Kidney glomerular epithelial cell (primary cell): ENCODE measurements at places on chromosomes 5 and 9.

- no peak for DNase-seq
Measured at GRCh38 chr5:57191986-57192385, 18.1 kb downstream of the GPBP1 start.

GRCh38 chr9:71624728-71625127 lies 143.6 kb downstream of the CEMIP2 start:
- no peak for DNase-seq

DNA sequence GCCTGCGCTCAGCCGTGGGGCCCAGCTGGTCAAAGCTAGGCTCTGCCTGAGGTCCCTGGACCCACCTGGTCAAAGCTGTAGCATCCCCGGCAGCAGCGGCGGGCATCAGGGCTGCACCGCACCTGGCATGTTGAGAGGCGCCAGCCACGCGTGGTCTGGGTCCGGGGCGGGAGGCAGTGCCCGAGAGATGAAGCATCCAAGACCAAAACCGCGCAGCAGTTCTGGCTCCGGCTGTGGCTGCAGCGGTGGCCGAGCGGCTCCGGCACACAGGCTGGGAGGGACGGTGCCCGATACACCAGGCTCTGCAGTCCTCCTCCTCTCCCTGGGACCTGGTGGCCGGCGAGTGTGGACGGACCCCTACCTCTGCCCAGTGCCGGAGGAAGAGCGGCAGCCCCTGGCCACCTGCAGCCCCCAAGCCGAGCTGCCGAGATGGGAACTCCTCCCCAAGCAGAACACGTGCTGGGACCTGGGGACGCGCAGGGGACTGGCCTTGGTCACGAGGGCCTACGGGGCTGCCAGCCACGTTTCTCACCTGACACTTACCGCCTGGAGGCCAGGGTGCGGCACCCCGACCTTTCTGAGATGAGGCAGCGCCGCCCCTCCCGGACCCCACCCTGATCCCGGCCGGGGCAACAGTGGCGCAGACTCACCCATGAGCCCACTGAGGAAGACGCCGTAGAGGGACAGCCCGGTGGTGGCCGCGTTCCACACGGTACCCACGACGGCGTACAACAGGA lies 33.0 kb downstream of the SLC9A3 start:
- DNase-seq: no peak

DNA sequence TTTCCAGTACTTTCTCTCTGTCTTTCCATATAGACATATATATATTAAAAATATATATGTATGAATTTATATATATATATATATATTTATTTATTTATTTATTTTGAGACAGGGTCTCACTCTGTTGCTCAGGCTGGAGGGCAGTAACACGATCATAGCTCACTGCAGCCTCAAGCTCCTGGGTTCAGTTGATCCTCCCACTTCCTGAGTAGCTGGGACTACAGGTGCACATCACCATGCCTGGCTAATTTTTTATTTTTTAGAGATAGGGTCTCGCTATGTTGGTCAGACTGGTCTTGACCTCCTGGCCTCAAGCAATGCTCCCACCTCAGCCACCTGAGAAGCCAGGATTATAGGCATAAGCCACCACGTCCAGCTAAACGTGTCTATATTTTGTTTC lies 210.1 kb downstream of the CD180 start:
- DNase-seq: no peak

DNA sequence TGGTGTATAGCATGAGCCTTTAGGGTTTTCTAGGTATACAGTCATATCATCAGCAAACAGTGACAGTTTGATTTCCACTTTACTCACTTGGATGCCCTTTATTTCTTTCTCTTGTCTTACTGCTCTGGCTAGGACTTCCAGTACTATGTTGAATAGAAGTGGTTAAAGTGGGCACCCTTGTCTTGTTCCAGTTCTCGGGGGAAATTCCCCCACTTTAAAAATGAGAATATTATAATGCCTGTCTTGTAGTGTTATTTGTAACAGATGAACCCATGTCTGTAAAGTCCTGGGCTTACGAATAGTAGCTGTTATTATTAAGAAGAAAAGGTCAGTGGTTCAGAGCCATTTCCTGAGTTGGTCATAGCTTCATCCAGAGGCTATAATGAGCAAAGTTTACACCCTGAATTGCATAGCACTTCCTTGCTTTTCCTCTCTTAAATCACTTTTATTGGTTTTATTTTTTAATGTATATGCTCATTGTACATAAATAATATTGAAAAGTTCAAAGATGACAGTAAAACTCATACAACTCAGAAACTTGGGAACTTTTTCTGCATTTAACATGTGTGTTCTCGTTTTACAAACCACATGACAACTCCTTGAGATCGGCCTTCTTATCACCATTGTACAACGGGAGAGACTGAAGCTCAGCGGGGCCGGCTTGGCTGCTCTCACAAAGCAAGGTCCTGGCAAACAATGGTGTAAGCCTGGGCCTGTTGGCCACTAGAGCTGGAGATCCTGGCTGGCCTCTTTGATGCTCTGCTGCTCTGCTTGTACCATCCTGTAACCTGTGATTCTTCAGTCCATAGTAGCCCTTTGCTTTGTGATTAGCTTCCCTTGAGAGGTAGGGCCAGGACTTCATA lies 85.2 kb downstream of the CYFIP2 start:
- DNase-seq: no peak

DNA sequence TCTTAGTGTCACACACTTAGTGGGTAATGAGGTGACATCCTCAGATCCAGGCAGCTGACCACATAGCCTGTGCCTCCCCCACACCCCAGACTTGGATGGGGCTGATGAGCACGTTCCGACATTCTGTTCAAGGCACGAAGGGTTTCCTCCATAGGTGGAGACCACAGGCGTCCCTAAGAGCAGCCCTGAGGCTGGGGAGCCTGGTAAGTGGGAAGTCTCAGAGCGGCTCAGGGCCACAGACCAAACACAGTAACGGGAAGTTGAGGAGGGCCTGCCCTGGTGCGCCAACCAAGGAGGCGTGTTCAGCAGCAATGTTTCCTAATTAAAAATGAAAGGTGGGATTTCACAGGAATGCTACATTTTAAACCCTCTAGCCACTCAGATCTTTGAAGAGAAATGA lies 102.3 kb upstream of the PHYKPL start:
- DNase-seq: no peak

GRCh38 chr5:132821350-132821749 lies 8.2 kb downstream of the SOWAHA start:
- DNase-seq: no peak

GRCh38 chr5:127871503-127872153 lies 168.4 kb downstream of the CCDC192 start:
- DNase-seq: peak; percentile 34

DNA sequence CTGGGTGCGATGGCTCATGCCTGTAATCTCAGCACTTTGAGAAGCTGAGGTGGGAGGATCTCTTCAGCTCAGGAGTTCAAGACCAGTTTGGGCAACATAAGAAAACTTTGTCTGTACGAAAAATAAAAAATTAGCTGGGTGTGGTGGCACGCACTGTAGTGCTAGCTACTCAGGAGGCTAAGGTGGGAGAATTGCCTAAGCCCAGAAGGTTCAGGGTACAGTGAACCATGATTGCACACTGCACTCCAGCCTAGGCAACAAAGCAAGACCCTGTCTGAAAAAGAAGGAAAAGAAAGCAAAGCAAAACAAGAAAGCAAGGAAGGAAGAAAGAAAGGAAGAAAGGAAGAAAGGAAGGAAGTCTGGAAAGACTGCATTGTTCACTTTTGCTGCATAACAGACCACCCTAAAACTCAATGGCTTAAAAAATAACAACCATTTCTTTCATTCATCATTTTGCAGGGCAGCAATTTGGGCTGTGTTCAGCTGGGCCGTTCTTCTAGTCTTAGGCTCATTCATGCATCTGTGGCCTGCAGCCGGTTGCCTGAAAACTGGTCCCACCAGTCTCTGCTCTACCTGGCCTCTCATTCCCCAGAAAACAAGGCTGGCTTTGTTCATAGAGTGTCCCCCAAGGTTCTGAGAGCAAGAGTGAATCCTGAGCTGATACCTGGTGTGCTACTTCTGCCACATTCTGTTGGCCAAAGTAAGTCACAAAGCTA lies 82.4 kb upstream of the MIER3 start:
- DNase-seq: no peak

- DNase-seq: no peak
Measured at GRCh38 chr5:161266954-161267353, 279.6 kb downstream of the GABRB2 start.

- no peak for DNase-seq
Measured at GRCh38 chr5:82847562-82847961, 229.6 kb downstream of the TMEM167A start.

DNA sequence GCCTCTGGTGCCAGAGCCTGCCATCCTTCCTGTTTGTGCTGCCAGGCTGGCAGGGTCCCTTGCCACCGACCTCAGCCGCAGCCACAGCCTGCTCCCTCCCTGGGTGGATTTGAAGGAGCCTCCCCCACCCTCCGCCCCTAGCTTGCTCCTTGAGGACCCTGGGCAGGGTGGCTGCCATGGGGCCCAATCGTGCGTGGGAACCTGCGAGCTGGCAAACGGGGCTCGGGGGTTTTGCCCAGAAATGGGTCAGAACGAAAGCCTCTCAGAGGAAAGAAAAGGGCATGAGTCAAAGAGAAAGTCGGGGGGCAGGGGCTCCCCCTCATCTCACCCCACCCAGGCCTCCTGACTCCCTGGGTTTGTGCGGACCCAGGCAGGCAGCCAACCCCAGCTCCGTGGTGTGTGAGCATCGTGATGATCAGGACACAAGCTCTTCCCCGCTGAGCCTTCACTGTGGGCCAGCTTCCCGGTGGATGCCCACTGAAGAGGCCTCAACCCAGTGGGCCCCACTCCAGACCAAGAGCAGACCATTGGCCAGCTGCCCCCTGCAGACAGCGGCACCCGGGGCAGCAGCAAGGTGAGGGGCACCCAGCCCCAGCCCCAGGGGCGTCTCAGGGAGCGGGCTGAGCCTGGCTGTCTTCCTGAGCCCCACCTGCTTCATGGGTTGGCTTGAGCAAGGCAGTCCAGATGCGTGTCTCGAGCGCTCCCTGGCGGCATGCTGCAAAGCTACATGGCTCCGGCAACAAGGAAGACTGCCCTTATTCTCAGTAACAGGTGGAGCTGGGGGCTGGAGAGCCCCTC lies 3.0 kb upstream of the FUT7 start:
- DNase-seq: peak; percentile 74

GRCh38 chr9:104779946-104780535 lies 16.1 kb downstream of the NIPSNAP3B start:
- no peak for DNase-seq

DNA sequence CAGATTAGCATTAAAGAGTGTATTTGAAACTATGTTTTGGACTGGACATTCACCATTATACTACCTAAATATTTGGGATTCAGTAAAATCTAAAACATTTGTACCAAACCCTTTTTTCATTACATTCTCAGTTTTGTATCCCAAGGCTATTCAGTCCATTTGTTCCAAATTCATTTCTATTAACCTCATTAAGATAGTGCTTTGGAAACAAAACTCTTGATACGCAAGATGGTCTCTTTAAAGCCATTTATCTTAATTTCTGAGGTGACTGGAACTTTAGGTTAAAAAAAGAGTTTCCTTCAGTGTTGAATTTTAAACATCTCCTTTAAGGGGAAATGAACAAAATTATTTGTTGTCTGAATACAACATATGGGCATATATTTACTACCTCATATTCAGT lies 702.5 kb upstream of the GRAMD2B start:
- DNase-seq: no peak

- no peak for DNase-seq
Measured at GRCh38 chr5:132753135-132753987, 6.1 kb downstream of the CCNI2 start.

DNA sequence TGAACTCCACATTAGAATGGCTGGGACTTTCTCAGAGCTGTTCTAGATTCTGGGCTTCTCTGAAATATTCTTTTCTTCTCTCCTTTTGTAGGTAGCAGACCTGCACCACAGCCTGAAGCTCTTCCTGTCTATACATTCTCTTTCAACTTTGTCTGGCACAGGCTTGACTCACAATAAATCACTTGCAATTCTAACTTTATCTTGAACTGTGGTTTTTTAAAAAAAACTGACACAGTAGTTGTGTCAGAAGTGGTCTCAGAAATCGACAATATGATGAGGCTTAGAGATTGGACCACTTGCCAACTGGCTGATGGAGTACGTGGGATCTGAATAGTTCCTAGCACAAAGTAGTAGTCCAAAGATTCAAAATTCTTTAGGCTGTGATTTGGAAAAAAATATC lies 24.1 kb upstream of the CDH9 start:
- DNase-seq: no peak

DNA sequence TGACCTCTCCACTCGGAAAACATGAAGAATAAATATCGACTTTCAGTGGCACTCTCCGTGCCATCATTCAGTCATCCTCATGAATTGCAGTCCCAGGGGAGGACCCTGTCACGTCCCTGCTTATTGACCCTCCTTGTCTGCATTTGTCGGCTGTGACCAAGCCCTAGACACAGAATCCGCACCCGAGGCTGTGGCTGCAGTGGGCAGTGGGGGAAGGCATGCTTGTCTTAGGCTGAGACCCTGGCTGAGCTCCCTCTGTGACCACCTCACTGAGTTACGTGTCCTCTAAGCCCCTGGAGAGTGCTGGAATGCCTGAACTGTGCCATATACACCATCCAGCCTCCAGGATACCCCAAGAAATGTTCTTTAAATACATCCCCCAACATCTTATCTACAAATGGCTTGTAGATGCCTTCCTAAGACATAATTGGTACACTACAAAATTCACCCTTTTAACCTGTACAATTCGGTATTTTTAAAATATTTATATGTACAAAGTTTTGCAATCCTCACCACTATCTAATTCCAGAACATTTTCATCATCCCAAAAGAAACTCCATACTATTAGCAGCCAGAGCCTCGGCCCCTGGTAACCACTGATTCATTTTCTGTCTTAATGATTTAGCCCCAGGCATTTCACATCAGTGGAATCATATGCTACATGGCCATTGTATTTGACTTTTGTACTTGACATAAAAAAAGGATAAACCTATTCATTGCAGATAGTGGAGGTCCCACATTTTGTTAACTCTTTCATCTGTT lies 80.8 kb upstream of the ICE1 start:
- no peak for DNase-seq

GRCh38 chr9:90578126-90578815 lies 64.4 kb downstream of the DIRAS2 start:
- no peak for DNase-seq

- peak; percentile 34 for DNase-seq
Measured at GRCh38 chr9:100011062-100011681, 87.6 kb downstream of the ERP44 start.
